ENCODE measurements at places on chromosomes 1 and 21. TPM values are rescaled to one million over a fixed set of nuclear protein-coding genes. Genes with fewer than 3 reads are reported as not detected.

DNA sequence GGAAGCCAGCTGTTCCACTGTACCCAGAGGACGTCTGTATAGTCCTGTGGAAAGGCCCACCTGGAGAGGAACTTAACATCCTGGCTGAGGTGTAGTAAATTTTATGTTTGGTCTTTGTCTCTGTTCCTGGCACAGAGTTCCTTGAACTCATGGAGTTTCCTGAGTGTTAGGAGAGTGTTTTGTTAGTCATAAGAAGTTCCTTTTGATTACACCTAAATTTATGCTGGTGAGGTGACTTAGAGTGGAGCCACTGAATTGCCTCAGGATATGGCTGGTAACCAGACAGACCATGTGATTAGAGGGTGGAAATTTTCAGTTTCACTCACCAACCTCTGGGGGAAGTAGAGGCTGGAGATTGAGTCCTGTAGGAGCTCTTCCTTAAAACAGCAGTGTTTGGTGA, 57.9 kb downstream of the RASAL2 start:
- H3K27ac ChIP-seq: no peak overlapping the region
- H3K4me1 ChIP-seq: no peaks in the 10 kb centered on the region
- no peak overlapping the region for H3K4me3 ChIP-seq
- DNase-seq: no peak

- H3K27me3 ChIP-seq: no peaks in the 10 kb centered on the region
- no peaks in the 10 kb centered on the region for H3K36me3 ChIP-seq
- no peak overlapping the region for H3K27ac ChIP-seq
- no peak for DNase-seq
- no peak overlapping the region for H3K4me3 ChIP-seq
- H3K4me1 ChIP-seq: peaks cover 7% of the 10 kb centered on the region
Observed at GRCh38 chr1:226678251-226678650, 60.8 kb downstream of the ITPKB start.

KRTAP19-3 gene
- not detected for total RNA-seq

CD48 gene
- 0.30 TPM for total RNA-seq

LRRN2 gene
- total RNA-seq: 7.0 TPM

PRDM16 gene
- 3.9 TPM for total RNA-seq
